ENCODE measurements at places on chromosomes 5 and 9. TPM values are rescaled to one million over a fixed set of nuclear protein-coding genes. Genes with fewer than 3 reads are reported as not detected.
A peak's percentile ranks its signal among the peaks of the same experiment; 100 is the strongest.

CCDC127 gene
- total RNA-seq: 11.9 TPM

GRCh38 chr5:142474431-142475094, 149.7 kb upstream of the SPRY4 start:
- no peak for DNase-seq

- no peak for DNase-seq
Observed at GRCh38 chr5:143271431-143271830, 132.1 kb downstream of the NR3C1 start.

DNA sequence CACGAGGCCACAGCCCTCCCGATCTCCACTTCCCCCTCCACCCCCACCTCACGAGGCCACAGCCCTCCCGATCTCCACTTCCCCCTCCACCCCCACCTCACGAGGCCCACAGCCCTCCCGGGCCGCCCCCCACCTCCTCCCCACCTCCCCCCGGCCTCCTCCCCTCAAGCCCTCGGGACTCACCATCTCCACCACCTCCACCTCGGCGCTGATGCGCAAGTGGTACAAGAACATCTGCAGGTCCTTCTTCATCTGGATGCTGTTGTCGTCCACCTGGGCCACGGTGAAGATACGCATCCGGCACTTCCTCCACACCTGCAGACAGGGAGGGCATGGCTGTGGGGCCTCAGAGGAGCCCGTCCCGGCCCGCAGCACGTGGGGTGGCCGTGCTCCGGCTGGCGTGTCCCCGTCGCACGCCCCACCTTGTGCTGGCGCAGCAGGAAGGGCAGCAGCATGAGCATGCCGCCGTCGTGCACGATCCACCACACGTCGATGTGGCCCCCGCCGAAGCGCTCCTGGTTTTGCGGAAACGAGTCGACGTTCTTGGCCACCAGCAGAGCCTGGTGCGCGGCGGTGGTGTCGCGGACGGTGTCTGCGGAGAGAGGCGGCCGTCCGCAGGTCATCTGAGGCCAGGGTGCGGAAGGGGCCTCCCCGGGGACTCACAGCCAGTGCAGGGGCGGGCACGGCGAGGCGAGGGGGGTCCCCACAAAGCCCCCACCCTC, 48.0 kb downstream of the SLC12A7 start:
- no peak for DNase-seq

DNA sequence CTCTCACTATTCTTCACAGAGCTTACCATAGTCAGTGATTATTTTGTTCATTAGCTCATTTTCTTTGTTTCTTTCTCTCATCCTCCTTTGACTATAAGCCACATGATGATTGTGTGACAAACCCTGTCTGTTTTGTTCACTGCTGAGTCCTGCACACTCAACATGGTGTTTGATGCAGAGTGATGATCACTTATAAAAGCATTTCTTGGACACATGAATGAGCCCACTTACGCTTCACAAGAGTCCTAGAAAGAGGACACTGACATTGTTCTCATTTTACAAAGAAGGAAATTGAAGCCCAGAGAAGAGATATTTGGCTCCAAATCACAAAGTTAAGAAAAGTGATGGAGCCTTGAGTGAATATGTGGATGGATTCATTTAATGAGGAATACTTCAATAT, 13.4 kb downstream of the ABLIM3 start:
- DNase-seq: no peak

DNA sequence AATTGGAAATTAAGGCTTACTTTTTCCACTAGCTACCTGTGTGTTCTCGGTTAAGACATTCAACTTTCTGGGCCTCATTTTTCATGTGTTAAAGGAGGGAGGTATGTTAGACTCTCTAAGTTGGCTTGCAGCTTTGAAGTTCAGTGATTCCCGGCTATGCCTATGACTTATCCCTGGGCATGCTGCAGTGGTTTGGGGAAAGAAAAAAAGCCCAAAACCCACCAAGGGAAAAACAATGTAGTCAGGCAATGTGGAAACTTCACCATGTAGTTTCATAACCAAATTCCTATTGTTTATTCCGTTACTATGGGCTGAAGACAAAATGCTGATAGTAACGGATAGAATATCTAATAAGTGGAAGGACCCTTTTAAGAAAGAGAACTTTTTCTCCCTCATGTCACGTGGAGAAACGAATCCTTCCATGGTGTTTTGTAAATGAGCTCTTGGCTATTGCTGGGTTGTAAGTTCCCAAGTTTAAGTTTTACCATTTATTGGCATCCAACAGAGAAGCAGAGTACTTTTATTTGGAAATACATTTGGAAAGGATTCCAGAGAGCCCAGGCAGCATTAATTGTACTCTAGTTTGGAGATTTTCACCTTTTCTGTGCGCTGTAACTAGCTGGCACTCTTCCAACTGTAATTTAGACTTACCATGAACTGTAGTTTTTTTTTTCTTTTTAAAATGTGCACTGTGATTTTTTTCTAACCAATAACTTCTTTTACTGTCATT, 84.9 kb upstream of the MPDZ start:
- DNase-seq: no peak

ST8SIA4 gene
- 5.9 TPM for total RNA-seq

- no peak for DNase-seq
Observed at GRCh38 chr5:134115806-134116175, 1.3 kb downstream of the TCF7 start.

PCDHB12 gene
- 3.1 TPM for total RNA-seq

NR2F1-AS1 gene
- 53.1 TPM for total RNA-seq

DNA sequence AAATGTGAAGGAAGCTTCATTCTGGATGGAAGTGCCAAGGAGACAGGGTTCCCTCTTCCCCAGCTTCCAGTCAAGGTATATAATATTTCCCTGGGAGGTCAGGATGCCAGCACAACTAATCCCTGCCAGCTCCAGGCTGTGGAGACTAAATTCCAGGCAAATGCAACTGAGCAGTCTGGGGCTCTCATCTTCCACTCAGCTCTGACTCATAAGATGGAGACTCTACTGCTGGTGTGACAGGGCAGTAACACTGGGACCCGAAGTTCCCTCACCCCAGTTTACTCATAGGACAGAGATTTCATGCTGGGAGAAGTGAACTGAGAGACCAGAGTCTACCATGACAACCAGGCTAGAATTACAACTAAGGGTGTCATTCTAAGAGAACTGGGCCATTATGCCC, 235.4 kb downstream of the FSTL4 start:
- no peak for DNase-seq

GRCh38 chr9:4207123-4207875, 92.6 kb downstream of the GLIS3 start:
- no peak for DNase-seq

- no peak for DNase-seq
Observed at GRCh38 chr5:40939753-40940152, 30.5 kb downstream of the C7 start.

DNA sequence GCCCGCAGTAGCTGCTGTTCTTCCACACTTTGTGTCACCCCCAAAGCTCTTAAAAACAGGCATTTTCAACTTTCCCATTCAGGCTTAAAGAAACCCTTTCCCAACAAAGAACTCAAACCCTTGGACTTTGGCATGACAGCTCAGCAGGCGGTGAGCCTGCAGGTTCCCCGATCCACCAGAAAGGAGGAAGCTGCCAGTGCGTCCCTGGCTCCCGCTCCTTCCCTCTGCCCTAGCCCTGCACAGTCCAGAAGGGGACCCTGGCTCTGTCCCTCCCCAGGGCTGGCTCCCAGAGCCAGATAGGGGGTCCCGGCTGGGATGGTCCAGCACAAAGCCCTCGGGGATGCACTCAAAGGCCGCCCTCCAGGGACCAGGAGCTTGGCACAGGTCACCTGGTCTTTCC, 9.6 kb downstream of the SLC9A3 start:
- DNase-seq: no peak

DNA sequence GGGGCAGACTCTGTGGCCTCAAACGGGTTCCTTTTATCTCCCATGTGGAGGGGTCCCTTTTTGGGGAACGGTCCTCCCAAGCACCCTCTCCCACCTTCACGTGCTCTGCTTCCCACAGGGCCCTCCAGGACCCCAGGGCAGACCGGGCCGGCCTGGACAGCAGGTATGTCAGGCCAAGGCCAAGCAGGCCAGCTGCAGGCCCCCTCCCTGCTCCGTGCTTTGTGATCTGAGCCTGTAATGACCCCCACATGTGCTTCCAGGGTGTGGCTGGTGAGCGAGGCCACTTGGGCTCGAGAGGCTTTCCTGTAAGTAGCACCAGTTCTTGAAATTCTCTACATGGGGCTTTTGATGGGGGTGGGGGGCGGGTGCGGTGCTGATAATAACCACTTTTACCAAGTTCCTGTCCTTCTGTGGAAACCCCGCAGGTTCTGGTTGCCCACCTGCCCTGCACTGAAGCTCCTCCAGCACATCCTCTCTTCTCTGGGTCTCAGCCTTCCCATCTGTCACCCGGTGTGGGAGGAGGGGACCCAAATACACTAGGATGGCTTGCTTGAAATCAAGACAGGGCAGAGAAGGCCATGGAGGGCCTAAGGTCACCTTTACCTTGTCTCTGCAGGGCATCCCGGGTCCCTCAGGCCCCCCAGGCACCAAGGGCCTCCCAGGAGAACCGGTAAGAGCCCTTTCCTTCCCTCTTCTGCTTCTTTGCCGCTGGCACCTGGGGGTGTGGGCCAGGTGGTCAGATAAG, 57.9 kb upstream of the ORM1 start:
- no peak for DNase-seq

GRCh38 chr9:112809351-112809848, 58.8 kb downstream of the SNX30 start:
- no peak for DNase-seq

PRR16 gene
- not detected for total RNA-seq

GRCh38 chr5:177994561-177995190, 1.4 kb downstream of the PROP1 start:
- no peak for DNase-seq

DNA sequence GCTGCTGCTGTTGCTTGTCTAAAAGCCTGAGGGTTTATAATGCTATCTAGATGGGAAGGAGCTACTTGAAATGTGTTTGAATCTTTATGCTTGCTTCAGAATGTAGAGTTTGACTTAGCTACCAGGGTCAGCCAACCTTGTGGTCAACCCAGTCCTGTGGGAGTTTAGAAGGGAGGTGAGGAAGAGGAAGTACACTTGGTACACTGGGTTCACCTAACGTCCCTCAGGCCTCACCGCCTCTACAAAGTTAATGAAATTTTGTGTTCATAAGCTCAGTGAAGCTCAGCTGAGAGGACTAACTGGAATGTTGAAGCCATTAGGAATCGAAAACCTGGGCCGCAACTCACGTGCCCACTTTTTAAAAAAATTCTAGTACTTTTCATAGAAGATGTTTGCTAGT, 10.7 kb downstream of the IQGAP2 start:
- no peak for DNase-seq

GRCh38 chr9:81885602-81886001, 42.6 kb upstream of the SPATA31D4 start:
- no peak for DNase-seq

DNAJC21 gene
- 51.9 TPM for total RNA-seq

DNA sequence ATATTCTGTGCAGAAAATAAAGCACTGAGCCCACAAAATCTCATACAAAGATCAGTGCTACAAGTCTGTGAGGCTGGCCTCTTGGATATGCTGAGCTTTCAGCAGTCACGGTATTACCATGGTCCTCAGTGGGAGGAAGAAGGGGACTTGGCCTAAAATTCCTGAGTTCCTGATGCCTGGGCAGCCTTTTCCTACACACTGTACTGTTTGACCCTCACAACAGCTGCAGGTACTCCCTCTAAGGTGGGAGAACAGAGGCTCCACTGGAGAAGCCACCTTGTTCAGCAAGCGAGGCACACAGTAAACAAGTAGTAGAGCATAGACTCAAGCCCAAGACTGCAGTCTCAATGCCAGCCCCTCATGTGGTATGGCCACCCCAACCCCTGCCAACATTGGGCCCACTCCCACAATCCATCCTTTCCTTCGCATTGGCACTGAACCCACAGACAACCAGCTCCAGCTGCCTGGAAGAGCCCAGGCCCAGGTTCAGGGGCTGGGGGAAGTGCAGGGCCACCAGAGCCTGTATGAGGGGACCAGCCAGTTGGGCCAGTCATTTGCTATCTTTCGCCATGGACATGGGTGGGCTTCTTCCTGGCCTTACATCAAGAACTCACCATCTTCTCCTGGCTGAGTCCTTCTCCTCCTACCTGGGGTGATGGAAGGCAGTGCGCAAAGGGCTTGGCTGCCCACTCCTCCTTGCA, 14.3 kb downstream of the ACSL6 start:
- DNase-seq: no peak

GRCh38 chr5:55409775-55410174, 102.0 kb downstream of the MTREX start:
- DNase-seq: no peak

DNA sequence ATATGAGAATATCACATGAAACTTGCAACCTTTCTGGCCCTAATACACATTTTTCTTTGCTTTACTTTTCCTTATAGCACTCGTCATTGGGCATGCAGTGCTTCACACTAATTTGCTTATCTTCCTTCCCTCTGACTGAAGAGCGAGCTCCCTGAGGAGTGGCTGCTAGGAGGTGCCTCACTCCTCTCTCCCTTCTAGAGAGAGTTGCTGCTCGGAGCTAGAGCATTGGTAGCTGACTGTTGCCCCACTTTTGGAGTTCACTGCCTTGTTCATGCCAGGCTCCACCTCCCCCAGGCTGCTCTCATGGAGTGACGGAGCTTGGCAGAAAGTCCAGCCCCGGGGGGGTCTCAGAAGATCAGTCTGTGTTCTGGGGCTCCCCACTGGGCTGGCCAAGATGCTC, 413.2 kb downstream of the MED10 start:
- DNase-seq: no peak

DNA sequence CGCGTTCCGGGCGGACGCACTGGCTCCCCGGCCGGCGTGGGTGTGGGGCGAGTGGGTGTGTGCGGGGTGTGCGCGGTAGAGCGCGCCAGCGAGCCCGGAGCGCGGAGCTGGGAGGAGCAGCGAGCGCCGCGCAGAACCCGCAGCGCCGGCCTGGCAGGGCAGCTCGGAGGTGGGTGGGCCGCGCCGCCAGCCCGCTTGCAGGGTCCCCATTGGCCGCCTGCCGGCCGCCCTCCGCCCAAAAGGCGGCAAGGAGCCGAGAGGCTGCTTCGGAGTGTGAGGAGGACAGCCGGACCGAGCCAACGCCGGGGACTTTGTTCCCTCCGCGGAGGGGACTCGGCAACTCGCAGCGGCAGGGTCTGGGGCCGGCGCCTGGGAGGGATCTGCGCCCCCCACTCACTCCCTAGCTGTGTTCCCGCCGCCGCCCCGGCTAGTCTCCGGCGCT, at the start of gene DAPK1:
Gene DAPK1, plus strand, starts transcription at position 264 of the 442 bp plus-strand sequence. CDS start 1,211 bp downstream, outside the sequence.
- DNase-seq: peak; percentile 68

DNA sequence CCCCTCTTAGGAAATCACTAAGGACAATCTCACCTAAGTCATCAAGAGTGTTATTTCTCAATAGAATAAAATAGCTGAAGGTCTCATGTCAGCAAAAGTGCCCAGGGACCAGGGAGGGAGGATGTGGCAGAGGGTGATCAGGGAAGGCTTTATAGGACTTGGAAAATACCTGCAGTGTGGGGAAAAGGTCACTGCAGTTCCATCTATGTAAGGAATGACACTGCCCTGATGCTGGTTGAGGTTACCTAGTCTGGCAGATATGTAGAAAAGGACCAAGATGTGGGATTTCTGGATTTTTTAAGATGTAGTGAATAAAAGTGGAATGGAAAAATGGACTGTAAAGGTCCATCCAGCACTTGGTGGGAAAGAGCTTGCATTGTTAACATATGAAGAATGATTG, 18.3 kb downstream of the PRDM9 start:
- no peak for DNase-seq
